Effector memory CD4-positive, alpha-beta T cell (primary cell): ENCODE measurements at places on chromosomes 5 and 9.

DNA sequence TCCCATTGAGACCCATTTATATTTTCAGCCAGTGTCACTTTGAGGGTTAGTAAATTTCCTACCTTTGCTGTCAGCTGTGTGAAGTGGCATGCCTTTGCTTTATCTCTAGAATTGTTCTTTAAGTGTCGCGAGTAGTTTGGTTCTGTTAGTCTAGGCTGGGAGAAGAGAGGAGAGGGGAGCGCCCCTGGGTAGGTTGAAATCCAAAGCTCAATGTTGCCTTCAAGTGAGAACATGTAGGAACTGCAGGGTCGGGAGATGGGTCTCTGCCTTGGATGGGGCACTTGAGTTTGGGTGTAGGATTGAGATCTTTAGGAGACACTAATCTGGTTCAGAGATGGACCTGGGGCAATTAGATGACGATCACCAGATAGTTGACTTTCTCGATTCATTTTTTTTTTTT, 46.3 kb downstream of the STC2 start:
- DNase-seq, result no peak

DNA sequence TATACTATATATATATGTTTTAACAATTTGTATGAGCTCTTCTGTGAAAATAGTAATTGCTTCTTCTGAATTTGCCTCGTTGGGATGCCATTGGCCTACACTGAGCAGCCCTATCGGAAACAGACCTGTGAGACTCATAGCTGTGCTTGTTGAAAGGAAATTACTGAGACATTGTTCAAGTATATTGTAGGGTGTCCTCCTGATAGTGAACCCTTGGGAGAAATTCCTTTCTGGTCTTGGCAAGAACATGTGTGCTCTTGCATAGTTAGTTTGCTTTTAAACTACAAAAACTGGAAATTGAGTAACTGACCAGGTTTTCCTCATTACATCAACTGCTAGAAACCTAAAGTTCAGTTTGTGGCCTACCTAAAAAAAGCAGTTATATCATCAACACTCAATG, 160.9 kb downstream of the LURAP1L start:
- DNase-seq, result no peak

GRCh38 chr9:4538107-4538506, 47.8 kb downstream of the SLC1A1 start:
- no peak for DNase-seq

- no peak for DNase-seq
Measured at GRCh38 chr9:92619601-92620300, 50.2 kb downstream of the IPPK start.

GRCh38 chr5:111585946-111586345, 73.6 kb upstream of the STARD4 start:
- DNase-seq, result no peak

DNA sequence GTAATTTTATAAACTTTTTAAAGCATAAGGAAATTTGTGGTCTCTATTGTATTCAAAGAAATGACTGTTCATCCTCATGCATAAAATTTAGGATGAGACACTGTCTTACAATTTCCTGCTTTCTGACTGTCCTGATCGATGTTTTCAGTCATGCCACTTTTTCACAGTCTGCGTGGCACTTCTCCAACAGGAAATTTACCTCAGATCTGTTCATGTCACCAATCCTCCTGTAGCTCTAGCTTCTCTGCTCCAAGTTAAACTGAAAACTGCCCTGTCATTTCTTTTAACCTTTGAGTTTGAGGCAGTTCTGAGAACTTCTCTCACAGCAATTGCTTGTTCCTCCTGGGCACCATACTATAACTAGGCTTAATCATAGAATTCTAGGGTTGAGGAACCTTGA, 455.1 kb downstream of the EFNA5 start:
- DNase-seq, result no peak
